ENCODE measurements at places on chromosomes 7 and 10.

DNA sequence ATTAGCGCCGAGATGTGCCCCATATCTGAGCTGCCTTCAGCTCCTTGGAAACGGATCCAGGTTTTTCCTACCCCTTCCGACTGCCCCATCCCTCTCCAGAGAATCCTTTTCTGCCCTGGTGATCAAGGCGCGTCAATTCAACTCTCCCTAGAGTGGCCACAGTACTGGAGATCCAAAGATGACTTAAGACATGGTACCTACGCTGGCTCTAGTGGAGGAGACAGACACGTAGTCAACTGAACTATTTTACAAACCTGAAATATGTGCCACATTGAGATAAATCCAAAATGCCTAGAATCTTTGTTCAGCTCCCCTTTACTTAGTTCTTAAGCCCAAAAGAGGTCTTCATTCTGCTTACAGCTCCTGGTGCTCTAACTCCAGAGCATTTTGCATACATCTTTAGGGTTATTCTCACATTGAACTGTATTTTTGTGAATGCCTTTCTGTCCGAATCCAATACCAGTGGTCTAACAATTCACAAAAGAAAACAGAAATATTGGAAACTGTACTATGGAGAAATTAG, 444 bp upstream of the TNPO3 start:
- no peak for DNase-seq

DNA sequence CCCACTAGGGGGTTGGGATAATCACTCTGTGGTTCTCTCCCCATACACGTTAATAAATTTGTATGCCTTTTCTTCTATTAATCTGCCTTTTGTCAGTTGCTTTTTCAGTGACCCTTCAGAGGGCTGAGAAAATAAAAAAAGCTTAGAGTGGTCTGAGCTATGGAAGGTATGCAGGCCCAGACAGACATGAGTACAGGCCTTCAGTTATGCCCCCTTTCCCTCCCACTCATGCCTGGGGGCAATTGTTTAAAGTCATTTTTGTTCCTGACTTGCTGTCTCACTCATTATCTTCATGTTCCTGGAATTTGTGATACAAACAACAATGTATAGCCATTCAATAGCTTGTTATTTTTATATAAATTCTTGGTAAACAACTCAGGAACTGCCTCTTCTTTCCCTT, 170.8 kb downstream of the AKR1D1 start:
- no peak for DNase-seq

- no peak for DNase-seq
These were observed 67.8 kb upstream of the ATP6V0A4 start for GRCh38 chr7:138865843-138866242.

DNA sequence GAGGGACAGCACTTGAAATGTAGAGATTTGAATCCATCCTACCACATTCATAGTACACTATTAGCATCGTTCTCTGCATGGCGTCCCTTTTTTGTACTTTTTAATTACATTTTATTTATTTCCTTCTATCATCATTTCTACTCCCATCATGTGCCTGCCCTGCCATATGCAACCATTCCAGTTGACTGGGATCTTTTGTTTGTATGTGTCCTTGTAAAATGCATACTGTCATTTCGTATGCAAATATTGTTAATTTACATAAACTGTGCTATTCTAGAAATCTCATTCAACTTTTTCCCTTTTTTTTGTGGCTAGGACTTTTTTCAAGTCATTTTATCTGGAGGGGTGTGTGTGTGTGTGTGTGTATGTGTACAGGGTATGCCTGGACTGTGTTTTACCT, 57.9 kb downstream of the RAB11FIP2 start:
- DNase-seq: no peak

DNA sequence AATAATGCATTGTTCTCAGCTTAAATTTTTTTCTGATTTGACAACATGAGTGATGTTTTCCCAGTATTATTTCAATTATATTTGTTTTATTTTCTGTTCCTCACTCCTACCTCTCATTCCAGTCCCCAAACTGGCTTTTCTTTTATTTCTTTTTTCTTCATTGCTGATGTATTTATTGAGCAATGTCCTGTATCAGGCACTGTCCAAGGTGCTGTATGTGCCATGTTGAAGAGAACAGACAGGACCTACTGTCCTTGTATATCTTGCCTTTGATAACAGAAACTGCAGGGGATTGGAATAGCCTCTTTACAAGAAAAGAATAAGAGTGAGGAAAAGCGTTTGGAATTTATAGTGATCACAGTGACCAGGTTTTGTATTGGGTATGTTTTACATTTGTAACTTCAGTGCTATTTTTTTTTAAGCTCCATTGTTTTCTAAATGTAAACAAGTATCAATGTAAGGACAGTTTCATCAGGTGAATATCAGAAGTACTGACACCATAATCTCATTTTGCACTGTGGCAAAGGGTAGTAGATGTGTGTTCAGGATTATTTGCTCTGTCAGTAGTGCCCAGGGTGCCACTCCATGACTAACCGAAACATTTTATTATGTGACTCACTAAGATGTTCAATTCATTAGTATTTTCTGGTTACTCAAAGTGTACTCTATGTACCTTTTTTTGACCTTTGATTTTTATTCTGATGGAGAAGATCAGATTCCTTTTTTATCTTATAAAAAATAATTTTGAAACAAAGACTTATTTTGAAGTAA, 15.6 kb upstream of the CLDN12 start:
- no peak for DNase-seq

- no peak for DNase-seq
These were observed 14.8 kb downstream of the CUX1 start for GRCh38 chr7:101832205-101832631.

GRCh38 chr10:22271786-22272185, 44.4 kb upstream of the COMMD3 start:
- DNase-seq: no peak

- DNase-seq: no peak
These were observed 47.2 kb downstream of the DNAJC12 start for GRCh38 chr10:67790534-67791408.

DNA sequence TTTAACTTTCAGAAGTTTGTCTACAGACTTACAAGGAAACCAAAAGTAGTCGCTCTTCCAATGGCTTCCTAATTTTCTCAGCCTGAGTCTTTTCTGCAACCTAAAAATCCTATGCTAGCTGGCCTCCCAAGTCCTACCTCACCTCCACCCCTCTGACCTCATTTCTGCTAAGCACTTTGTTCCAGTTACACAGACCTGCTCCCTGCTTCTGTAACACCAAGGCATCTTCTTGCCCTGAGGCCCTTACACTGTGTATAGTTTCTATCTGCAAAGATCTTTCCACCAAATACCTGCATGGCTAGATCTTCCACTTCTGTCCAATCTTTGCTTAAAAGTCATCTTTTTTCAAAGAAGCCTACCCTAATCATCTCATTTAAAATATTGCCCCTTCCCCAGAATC, 1.9 kb upstream of the SNX13 start:
- no peak for DNase-seq

DNA sequence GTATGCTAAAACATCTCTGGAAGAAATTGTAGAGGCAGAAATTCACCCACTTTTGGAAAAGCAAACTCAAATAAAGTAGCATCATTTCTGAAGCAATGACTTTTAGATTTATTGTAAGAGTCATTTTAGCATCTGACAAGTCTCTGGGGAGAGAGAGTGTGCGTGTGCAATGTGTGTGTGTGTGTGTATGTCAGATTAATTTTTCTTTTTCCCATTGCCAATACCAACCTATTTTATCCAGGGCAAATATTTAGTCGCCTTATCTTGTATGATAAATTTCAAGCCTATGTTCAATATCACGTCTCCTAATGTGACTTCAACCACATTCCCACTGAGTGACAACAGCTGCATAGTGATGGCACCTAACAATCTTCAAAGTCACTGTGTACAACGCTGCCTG, 101.7 kb downstream of the NEBL start:
- no peak for DNase-seq

GRCh38 chr7:104928721-104929400, 85.1 kb upstream of the KMT2E start:
- no peak for DNase-seq

- no peak for DNase-seq
These were observed 78.0 kb downstream of the PTPRE start for GRCh38 chr10:127984945-127985344.

DNA sequence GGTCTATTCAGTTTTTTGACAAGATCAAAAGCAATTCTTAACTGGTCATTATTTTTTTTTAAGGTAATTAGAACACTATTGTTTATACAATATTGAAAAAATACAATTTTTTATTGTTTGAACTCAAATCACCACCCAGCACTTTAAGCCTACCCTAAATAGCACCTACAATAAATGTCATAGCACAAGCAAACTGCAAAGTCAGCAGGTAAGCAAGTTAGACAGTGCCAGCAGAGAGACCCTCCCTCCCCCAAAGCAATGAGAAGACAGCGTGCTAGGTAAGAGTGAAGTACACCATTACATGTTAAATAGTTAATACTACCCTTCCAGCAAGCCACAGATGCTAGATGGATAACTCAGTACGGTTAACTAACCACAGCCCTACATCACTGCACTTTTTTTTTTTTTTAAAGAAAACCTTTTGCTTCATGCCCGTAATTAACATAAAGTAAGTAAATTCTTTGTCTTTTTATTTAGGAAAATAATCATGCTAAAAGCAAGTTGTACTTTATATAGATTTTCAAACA, 120.0 kb downstream of the UBE2H start:
- DNase-seq: no peak

DNA sequence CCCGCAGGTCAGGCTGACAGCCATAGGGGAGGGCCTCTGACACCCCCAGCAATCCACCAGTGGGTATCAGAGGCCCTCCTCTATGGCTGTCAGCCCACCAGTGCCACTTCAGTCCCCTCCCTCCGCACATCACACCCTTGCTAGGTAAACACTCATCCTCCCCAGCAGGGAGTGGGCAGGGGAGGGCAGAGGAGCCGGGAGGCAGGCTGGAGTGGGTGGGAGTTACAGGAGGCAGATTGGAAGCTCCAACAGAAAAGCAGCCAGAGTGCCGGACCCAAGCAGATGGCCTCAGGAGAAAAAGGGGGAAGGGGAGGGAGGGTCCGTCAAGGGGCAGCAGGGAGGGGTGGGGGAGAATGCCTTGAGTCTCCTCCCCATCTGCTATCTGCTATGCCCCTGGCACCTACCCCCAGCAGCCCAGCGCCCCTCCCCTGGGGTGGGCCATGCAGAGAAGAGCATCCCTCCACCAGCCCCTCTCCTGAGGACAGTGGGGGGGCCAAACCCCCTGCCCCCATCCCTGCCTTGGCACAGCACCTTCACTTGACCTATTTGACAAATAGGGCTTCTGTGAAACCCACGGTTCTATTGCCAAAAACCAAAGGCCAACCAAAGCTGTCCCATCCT, 2.4 kb downstream of the RASGEF1A start:
- DNase-seq: no peak

GRCh38 chr10:62900829-62901571, 84.8 kb upstream of the EGR2 start:
- DNase-seq: no peak

DNA sequence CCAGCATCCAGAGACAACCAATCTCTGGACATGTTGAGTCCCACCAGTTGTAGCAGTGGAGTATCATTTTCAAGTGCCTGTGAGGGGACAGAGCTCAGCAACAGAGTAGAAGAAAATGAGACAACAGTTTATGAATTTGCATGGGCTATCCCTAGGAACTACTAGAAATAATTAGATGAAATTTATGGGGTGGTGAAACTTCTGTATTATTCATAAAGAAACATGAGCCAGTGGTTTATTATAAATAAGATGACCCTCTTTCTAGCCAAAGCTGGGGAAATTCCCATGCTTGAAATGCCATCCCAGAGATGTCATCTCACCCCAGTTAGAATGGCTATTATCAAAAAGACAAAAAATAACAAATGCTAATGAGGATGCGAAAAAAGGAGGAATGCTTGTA, 55.1 kb upstream of the ITGB8 start:
- no peak for DNase-seq

GRCh38 chr7:96671854-96672253, 37.8 kb downstream of the SEM1 start:
- DNase-seq: no peak
